Tibial artery (tissue), 4 donors: ENCODE measurements at places on chromosomes 12 and 14.

- DNase-seq, result no peak
These were observed 472.0 kb upstream of the TBX3 start for GRCh38 chr12:115155665-115156645.

DNA sequence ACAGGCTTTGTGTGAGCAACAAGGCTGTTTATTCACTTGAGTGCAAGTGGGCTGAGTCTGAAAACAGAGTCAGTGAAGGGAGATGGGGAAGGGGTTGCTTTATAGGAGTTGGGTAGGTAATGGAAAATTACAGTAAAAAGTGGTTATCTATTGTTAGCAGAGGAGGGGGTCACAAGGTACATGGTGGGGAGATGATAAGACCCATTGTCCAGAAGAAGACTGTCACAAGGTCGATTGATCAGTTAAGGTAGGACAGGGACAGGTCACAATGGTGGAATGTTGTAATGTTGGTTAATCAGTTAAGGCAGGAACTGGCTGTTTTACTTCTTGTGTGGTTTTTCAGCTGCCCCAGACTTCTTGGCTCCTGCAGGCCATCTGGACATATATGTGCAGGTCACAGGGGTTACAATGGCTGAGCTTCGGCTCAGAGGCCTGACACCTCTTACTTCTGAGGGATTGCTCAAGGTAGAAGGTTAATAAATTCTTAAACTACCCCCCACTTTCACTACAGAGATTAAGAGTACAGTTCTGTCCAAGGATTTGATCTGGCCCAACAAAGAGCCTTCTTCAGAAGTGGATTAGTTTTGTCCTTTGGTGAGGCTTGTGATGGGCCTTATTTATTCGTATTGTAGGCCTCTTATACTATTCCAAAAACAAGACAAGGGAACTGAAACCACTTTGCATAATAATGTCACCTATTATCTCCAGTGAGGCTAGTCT is 13.8 kb upstream of the DHRS4 start:
- no peak for DNase-seq

DNA sequence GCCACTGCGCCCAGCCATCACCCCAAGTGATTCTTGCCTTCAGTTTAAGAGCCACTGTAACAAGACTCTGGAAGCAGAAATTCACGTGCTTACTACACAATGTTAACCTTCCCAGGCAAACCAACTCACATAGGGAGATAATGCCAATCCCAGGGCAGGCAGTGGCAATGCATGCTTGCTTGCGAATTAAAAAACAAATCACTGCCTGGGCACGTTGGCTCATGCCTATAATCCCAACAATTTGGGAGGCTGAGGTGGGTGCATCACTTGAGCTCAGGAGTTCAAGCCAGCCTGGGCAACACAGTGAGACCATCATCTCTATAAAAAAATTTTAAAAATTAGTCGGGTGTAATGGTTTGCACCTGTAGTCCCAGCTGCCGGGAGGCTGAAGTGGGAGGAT is 37.8 kb upstream of the P2RX4 start:
- no peak for DNase-seq

- DNase-seq, result no peak
These were observed 17.1 kb downstream of the PAPLN start for GRCh38 chr14:73254247-73255004.

- DNase-seq, result no peak
These were observed 7.9 kb upstream of the DNAH10 start for GRCh38 chr12:123754041-123754772.

DNA sequence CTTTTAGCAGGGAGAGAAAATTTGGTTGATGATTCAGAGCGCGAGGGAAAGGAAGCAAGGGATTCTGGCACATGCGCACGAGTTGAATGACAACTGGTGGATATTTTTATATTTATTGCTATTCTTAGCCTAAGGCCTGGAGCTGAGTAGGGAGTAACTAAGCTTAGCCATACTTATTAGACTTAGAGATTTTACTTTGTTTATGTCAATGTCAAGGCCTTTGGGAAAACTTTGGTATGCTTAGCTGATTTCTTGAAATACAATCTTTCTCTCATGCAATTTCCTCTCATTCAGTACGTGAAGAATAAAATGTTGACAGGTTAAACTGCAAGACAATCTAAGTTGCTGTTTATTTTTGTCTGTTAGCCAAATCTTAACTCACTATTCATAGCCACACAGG is 101.1 kb downstream of the CRADD start:
- DNase-seq, result peak; percentile 80

- no peak for DNase-seq
These were observed 72.6 kb downstream of the SLC2A13 start for GRCh38 chr12:40033242-40033630.
